Esophagus squamous epithelium (tissue), 5 donors: ENCODE measurements at places on chromosomes 6 and 20. TPM values are rescaled to one million over a fixed set of nuclear protein-coding genes. Genes with fewer than 3 reads are reported as not detected.

- DNase-seq, result no peak
Measured at GRCh38 chr6:84597238-84597875, 167.0 kb downstream of the TBX18 start.

The ROS1 gene
- total RNA-seq, result not detected

DNA sequence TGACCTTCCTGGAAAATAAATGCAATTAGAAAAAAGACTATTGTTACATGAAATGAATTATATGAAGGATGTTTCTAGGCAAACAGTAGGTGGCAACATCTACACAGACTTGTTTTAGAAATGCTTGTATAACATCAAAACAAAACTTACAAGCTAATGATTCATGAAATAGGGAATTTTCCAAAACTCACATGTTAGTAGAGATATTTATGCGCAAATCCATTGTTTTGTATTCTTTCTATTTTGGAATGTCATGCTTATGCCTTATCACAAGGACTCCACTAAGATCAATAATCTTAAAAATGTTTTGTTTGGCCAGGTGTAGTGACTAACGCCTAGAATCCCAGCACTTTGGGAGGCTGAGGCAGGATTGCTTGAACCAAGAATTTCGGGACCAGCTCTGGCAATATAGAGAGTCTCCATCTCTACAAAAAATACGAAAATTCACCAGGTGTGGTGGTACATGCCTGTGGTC lies 32.3 kb upstream of the LGSN start:
- no peak for DNase-seq

The UBE3D gene
- 8.0 TPM for total RNA-seq

The RPS6KA2 gene
- total RNA-seq, result 14.5 TPM

- no peak for DNase-seq
Measured at GRCh38 chr6:15969236-15969778, 159.6 kb upstream of the MYLIP start.

DNA sequence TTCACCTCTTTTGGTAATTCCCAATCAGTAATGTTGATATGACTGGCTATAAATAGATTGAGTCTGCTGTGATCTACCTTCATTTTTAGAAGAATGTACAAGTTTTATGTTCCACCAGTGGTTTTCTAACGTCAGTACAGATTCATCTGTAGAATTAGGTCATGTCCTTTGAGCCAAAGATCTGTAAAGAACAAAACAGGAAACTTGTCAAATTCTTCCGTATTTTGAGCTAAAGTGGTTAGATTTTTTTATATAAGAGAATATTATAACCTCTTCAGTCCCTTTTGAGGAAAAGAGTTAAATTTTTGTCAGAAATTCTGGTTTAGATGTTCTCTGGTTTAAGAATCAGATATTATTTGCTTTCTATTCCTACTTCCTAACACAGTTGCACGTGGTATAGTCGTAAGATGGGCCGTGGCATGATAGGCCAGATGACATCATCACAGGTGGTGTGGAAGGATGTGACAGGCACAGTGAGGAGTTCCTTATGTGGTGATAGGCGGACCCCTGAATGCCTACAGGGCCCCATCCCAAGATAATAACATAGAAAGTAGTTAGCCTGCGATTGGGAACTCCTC lies 62.3 kb downstream of the SNX9 start:
- no peak for DNase-seq

GRCh38 chr20:4076033-4076432 lies 60.7 kb upstream of the RNF24 start:
- DNase-seq, result no peak

The FNDC1 gene
- total RNA-seq, result 0.04 TPM

- DNase-seq, result no peak
Measured at GRCh38 chr6:85469276-85470022, 19.6 kb downstream of the NT5E start.
